ENCODE measurements at places on chromosomes 6 and 20. TPM values are rescaled to one million over a fixed set of nuclear protein-coding genes. Genes with fewer than 3 reads are reported as not detected.

GRCh38 chr20:400128-400453 is 8.0 kb upstream of the RBCK1 start:
- no peak for DNase-seq

DNA sequence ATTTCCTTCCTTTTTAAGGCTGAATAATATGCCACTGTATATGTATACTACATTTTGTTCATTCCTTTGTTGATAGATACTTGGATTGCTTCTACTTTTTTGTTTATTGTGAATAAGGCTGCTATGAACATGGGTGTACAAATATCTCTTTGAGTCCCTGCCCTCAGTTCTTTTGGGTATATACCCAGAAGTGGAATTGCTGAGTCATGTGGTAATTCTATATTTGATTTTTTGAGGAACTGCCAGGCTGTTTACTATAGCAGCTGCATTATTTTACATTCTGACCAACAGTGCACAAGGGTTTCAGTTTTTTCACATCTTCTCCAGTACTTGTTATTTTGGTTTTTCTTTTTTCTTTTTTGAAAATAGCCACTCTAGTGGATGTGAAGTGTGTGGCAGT is 34.1 kb downstream of the CDS2 start:
- no peak for DNase-seq

GRCh38 chr20:34528921-34529297 is 12.7 kb downstream of the DYNLRB1 start:
- no peak for DNase-seq

DNA sequence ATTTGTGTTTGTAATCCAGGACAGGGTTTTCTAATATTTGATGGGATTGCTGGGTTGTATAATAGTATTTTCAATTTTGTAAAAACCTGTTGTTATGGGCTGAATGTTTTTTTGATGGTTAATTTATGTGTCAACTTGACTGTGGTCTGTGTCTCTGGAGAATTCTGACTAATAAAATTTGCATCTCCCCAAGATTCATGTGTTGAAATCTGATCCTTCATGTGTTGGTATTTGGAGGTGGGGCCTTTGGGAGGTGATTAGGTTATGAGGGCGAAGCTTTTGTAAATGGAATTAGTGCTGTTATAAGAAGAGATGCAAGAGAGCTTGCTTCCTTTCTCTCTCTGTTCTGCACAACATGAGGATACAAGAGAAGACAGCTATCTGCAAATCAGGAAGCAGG is 48.7 kb upstream of the SAMD5 start:
- no peak for DNase-seq

DNA sequence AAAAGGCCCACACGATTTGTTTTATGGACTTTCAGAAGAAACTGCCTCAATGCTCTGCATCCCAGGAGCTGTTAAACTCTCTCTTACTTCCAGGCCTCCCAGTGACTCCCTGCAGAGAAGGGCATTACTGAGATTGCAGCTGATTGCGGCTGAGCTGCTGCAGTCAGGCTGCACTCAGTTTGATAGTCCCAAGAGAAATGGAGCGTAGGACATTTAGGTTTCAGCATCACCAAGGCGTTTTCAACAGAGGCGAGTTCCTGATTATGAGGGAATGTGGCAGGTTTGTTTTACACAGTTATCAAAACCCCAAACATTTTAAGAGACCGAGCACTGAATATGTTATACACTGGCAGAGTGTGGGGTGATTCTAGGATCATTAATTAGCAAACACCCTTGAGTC is 145.6 kb downstream of the TBX18 start:
- no peak for DNase-seq

DNA sequence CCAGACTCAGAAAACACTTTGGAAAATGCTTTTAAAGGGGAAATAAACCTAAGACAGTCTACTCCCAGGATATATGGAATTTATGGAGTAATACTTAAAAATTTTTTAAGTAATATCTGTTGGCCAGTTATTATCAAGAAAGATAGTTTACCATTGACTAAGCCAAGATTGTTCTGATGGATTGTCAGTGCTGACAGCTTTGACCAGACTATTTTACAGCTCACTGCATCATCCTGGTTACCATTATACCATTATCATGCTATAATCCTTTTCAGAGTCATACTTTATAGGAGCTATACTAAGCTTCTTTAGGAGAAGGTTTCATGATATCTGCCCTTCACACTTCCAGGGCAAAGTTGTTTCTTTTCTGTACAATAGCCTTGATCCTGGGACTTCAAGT is 16.5 kb downstream of the GTF2H5 start:
- DNase-seq = no peak

DNA sequence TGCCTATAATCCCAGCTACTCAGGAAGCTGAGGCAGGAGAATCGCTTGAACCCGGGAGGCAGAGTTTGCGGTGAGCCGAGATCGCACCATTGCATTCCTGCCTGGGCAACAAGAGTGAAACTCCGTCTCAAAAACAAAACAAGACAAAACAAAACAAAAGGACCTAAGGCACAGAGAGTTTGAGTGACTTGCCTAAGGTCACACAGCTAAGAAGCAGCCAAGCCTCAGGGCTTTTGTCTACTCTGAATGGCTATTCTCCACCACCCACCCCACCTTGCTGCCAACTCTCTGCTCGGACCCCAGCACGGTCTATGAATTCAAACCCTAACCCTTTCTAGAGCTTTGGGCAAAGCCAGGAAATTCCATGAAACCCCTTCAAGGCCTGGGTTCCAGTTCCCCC is 19.1 kb upstream of the TTPAL start:
- no peak for DNase-seq

- DNase-seq = no peak
These were observed 37.2 kb downstream of the SEL1L2 start for GRCh38 chr20:13953227-13953626.

GRCh38 chr6:20028562-20028961 is 183.7 kb downstream of the MBOAT1 start:
- no peak for DNase-seq

DNA sequence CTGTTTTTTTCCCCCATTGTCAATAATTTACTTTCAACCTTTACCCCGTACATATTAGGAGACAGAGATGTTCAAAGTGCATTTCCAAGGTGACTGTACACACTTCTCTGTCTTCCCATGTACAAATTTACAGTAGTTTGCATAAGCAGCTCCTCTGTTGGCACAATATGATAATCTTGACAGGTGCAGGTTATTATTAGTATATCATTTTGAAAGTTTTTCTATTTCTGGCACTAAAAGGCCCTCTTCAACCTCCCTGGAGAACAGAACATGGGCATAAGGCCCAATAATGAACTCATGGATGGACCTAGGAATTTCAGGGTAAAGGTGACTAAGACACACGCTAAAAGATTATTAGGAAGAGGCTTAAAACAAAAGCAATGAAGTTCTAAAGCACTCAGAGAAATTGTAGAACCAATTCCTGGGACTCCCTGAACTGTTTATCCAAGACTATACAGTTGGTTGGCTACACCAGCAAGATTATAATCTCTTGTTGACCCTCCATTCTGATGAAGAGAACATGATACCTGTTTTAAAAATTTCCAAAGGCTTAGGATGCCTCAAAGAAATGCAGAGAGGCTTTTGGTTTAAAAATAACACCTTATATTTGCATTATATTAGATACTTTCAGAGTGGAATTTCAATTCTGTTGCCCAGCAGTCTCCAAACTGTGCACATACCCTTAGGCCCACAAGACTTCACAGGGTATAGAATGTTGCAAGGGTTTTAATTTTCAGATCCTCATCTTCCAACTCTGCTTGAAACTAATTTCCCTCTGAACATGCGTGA is 1.1 kb downstream of the AIG1 start:
- no peak for DNase-seq

DNA sequence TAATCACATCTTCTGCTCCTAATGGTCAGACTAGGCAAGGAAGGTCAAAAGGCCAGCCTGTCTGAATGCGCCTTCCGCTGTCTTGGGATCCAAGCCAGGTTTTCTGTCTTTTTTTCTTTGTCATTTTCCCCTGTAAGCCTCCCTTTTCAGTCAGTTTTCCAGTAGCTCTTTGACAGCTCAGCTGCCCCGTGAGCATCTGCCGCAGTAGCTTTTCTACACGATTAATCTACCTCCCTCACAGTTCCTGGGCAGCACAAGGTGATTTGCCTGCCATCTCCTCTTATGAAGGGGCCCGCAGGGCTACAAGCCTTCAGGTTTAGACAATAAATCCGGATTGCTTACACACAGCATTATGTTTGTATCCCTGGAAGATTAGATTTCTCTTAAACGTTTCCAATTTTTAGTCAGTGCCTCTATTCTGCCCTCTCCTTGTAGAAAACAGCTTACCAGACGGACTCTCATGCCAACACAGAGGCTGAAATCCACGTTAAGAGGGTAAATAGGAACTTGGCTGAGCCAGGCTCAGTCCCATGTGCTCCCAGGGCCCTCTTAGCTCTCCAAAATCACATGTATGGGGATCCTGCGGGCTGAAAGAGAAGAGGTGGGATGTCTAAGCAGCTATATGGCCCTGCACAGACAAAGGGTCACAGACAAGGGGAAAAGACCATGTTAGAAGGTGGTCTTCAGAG is 77.2 kb downstream of the LY86 start:
- DNase-seq = no peak

DNA sequence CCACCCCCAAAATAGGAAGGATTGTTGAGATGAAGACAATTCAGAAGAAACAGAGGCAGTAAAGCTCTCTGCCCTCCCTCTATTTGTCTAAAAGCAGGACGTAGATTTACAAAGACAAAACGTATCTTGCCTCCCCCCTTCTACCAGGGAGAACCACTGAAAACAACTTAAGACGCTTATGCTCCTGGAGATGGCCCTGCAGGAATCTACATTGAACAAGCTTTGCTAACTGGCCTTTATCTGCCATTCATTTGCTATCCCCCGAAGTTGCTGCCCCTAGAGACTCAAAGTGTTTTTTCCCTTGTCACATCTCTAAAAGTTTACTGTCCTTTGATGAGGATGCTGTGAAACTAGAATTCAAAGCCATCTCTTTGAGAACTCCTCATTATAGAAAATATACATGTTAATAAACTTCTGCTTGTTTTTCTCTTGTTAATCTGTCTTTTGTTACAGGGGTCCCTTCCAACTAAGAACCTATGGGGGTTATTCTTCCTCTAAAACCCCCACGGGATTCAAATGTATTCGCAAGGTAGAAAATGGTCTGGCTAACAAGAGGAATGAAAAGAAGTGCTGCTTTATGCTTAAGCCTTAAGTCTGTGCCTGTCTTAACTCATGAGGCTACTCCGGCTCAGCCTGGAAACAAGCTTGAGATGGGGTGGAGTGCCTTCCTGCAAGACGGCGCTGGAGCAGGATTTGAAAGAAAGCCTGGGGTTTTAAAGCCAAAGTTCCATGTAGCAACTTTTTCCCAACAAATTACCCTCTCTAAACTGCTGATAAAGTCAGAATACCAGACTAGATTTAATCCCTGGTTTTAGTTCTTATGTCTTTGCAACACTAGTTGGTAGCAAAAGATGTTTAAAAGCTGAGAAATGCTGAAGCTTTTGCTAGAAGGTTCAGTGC is 88.0 kb downstream of the CLIC5 start:
- no peak for DNase-seq

DNA sequence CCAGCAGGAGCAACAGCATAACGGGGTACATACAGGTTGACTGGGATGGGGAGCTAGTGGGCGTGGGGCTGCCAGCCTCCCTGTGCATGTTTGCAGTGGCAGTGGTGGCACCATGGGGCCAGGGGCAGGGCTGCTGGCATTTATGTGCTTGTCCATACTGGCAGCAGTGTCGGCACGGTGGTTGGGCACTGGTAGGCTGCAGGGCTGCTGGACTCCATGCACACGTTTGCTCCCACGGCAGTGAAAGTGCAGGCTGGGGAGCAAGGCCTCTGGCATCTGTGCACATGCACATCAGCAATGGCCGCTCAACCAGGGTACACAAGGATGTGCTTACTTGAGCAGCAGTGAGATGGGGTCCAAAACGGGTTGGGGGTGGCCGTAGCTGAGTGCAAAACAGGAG is 159.5 kb upstream of the KHDRBS2 start:
- DNase-seq = no peak

- DNase-seq = no peak
These were observed 9.6 kb downstream of the SIGLEC1 start for GRCh38 chr20:3702611-3703391.

GRCh38 chr20:1415667-1416468 is 23.0 kb upstream of the FKBP1A start:
- no peak for DNase-seq

- no peak for DNase-seq
These were observed 49.0 kb downstream of the TMEM170B start for GRCh38 chr6:11586536-11586935.

DNA sequence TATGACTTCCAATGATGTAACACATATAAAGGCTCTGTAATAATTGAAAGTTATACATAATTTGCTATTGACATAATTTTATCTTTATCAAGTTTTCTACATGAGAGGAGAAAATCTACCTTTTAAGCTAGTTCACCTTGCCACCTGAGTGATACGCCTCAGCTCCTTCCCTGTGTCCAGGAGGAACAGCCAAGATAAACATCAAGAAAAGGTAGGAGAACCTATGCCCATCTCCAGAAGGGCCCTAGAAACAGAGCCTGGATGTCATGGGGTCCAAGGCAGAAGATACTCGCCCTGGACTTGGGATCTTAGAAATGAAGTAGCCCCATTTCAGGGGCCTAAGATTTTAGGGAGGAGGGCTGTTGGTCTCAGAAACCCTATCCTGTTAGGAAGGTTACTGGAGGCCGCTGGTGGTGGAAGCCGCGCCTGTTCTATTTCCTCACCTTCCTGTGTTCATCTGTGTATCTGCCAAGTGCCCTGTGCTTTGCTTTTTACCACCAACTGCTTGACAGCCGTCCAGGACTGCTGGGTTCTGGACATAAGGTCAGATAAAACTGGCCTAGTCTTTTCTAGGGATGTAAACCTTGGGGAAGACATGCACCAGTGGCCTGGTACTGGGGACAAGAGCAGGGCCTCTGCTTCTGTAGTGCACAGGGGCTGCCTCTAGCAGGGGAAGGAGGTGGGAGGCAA is 178.5 kb downstream of the ARID1B start:
- DNase-seq = no peak

DNA sequence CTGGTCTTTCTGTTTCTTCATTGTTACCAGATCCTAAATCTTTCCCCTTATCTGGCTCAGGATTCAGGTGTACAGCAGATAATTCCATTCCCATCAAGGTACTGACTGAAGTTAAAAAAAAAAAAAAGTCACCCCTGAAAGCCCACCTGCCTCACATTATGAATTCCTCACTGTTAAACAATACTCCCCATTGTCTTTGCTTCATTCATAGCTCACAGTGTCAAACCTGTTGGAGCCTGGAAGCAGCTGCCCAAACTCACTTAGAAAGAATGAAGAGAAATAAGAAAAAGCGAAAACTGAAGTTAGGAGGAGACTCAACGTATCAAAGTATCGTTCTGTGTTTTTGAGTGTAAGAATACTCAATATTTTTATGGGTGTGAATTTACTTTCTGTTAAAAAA is 1.8 kb upstream of the DCBLD1 start:
- DNase-seq = no peak

- no peak for DNase-seq
These were observed 115.9 kb downstream of the LRFN2 start for GRCh38 chr6:40471243-40471642.

RFX6 gene
- 0.06 TPM for polyA plus RNA-seq

ADGRG6 gene
- 6.6 TPM for polyA plus RNA-seq

TJAP1 gene
- 29.7 TPM for polyA plus RNA-seq

RMND1 gene
- 11.2 TPM for polyA plus RNA-seq

MAS1 gene
- not detected for polyA plus RNA-seq

GPLD1 gene
- 1.6 TPM for polyA plus RNA-seq

RAET1E gene
- 0.99 TPM for polyA plus RNA-seq

KIAA0408 gene
- 14.9 TPM for polyA plus RNA-seq

TREM1 gene
- 0.66 TPM for polyA plus RNA-seq

ZBTB46 gene
- 6.7 TPM for polyA plus RNA-seq

TSHZ2 gene
- polyA plus RNA-seq = 6.5 TPM

GPR6 gene
- not detected for polyA plus RNA-seq

HMGN3 gene
- polyA plus RNA-seq = 93.1 TPM

All from urinary bladder (tissue), 4 donors.